Right ventricle myocardium inferior (tissue), 1 donor: ENCODE measurements at places on chromosomes 13 and 19. TPM values are rescaled to one million over a fixed set of nuclear protein-coding genes. Genes with fewer than 3 reads are reported as not detected.

DNA sequence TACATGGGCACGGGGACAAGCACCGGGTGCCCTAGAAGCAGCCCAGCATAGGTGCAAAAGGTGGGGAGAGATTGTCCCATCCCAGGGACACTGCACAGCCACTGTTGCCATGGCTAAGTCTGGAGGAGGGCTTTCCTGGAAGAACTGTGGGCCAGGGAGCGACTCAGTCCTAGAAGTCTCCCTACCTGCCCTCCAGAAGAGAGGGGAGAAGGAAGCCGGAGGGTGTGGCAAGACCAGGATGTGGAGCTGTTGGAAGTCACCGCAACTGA is 2.3 kb upstream of the FBN3 start:
- no peak for DNase-seq

- DNase-seq = no peak
Observed at GRCh38 chr13:46385946-46386345, 1.1 kb downstream of the RUBCNL start.

DNA sequence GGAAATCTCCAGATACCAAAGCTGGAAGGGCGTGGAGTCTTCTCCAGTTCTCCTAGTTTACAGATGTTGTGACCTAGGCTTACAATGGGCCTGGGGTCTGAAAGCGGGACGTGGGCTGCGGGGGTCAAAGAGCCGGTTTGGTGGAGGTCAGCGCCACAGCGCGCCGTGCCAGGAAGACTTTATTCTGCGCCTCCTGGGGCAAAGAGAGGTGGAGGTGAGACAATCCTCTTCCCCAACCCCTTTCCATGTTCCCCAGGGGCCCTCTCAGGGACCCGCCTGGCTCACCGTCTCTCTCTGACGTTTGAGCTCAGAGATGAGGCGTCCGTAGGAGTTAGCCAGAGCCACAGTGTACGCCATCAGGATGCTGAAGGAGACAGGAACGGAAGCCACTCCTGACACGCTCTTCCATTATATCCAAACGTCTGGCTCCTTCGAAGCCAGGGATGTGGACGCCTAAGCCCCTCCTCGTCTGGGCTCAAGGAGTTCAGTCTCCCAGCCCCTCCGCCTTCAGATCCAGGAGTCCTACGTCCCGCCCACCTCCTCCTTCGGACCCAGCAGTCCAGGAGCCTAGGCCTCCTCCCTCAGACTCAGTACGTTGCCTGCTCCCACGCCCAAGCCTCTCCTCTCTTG is 776 bp upstream of the LENG1 start:
- DNase-seq = no peak

Gene ANO8
- 9.6 TPM for total RNA-seq

DNA sequence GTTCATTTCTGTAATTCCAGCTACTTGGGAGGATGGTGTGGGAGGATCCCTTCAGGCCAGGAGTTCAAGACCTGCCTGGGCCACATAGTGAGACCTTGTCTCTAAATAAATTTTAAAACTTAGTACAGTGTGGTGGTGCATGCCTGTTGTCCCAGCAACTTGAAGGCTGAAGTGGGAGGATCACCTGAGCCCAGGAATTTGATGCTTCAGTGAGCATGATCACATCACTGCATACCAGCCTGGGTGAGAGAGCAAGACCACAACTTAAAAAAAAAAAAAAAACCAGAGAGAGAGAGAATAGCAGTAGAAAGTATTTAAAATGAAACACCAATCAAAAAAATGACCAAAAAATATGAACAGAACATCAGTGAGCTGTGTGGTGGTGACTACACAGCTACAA is 7.1 kb upstream of the ZNF823 start:
- DNase-seq = no peak

DNA sequence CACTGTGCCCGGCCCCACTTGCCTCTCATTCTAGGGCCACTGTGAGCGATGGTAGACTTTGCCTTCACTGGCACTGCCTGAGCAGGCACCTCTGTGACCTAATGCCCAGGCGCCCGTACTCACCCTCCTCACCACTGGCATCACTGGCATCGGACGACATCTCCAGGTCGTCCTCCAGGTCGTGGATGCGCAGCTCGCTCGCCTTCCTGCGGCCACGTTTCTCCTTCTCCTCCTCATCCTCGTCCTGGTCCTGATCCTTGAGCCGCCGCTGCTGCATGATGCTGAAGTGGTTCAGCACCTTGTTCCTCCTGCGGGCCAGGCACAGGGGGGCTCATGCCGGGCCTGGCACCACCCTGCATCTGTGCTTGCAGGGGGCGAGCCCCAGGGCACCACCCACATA is 7.5 kb upstream of the PSPN start:
- DNase-seq = no peak

DNA sequence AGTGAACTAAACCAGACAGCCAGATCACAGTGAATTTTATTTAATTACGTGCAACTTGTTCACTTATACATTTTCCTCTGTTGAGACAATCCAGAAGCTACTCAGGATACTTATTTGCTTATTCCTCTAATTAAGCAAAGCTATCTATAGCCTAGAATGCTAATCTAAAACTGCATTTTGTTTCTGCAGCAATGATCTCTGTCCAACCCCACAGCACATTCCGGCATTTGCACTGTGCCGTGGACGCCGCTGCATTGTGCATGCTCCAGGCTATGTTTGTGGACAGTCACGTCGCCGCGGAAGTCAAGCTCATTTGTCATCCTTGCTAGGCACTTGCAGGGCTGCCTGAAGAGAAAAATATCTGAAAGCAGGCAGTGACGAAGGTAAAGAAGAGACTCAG is 406.9 kb downstream of the RFC3 start:
- no peak for DNase-seq

Gene C5AR1
- 5.0 TPM for total RNA-seq

Gene GTF2F1
- total RNA-seq = 29.6 TPM

Gene KLK10
- total RNA-seq = not detected

GRCh38 chr13:24539500-24540165 is 27.1 kb upstream of the PARP4 start:
- DNase-seq = peak; percentile 68

GRCh38 chr19:28245937-28246336 is 967.0 kb downstream of the UQCRFS1 start:
- no peak for DNase-seq

- peak; percentile 60 for DNase-seq
Observed at GRCh38 chr13:35987572-35988513, 143.3 kb downstream of the DCLK1 start.

Gene TECR
- total RNA-seq = 77.4 TPM

DNA sequence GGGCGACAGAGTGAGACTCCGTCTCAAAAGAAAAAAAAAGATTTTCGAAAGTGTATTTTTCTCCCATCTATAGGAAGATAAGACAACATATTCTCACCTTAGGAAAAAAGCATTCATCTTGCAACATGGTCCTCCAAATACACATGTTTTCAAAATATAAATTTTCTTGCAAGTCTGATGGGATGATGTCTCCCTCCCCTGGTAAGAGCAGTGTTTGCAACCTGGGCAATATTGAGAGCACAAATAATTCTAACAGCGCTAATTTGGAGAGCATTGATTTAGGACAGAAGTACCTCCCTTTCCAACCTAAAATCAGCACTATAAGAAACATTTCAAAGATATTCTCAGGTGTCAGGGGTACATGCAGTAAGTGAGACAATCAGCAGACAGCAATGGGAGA is 61.0 kb upstream of the SHISA2 start:
- DNase-seq = no peak

Gene MRPL57
- 22.3 TPM for total RNA-seq

DNA sequence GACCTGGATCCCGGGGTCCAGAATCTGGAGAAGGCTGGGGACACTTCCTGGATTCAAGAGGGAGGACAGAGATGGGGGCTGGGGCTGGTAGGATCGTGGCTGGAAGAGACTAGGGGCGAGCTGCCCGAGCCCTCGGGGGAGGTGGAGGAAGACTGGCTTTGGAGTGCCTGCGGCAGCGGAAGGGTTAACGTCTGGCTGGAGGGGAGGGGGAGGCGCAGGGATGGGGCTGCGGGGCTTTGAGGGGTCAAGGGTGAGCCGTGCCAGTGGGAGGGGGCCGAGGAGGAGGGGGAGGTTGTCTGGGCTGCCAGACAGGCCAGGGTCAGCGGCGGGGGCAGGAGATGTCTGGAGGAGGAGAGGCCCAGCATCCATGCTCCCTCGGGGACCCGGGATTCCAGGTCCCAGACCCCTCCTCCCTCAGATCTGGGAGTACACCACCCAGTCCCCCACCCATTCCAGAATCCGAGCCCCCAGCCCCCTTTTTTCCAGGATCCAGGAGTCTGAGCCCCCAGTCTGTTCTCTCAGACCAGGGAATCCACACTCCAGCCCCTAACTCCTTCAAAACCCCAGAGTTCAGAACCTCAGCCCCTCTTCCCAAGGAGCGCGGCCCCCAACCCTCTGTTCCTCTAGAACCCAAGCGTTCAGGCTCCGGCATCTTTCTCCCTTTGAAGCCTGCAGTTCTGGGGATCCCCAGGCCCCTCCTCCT is 3.2 kb upstream of the SPACA6 start:
- no peak for DNase-seq

Gene C2CD4C
- 1.0 TPM for total RNA-seq

DNA sequence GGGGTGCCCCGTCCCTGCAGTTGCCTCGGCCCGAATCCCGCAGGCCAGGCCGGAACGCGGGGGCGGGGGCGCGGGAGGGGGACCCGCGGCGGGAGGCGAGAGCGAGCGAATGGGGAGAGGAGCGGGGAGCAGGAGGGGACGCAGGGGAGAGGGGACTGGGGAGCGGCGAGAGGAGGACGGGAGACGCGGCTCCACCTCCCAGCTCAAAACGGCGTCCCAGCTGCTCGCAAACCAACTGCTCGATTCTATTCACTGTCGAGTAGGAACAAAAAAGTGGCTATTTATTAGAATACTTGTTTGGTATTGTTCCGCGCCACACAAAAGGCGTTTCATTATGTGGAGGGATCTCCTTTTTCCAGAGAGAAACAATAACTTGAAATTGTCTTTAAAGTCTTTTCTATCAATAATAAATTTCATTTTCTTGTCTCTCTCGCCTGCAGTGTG is 10.6 kb upstream of the SOX1 start:
- no peak for DNase-seq

Gene TNFRSF19
- 36.5 TPM for total RNA-seq
